GM03348 (cell line): ENCODE measurements at places on chromosomes 2 and 18.
A peak's percentile ranks its signal among the peaks of the same experiment; 100 is the strongest.

DNA sequence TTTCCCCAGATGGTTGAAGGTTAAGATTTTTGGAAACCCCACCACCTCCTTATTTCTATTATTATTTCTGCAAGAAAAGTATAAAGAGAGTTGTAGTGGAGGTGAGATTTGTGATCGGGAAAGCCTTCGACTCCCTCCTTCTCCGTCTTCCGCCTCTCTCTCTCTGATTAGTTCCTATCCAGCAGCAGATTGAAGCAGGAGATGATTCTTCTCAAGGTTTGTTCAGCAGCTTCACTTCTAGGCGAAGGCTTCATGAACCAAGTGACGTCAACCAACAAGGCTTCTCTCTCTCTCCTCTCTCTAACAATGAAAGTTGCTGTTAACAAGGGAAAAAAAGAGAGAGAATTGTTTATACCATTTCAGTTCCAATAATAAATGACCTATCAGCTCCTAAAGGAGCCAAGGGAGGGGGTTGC, at the start of gene BAZ2B:
Gene BAZ2B (minus strand): TSS at position 263 of the 416 bp plus-strand sequence. CDS start 137,829 bp downstream, outside the sequence.
- peak; percentile 63 for DNase-seq

DNA sequence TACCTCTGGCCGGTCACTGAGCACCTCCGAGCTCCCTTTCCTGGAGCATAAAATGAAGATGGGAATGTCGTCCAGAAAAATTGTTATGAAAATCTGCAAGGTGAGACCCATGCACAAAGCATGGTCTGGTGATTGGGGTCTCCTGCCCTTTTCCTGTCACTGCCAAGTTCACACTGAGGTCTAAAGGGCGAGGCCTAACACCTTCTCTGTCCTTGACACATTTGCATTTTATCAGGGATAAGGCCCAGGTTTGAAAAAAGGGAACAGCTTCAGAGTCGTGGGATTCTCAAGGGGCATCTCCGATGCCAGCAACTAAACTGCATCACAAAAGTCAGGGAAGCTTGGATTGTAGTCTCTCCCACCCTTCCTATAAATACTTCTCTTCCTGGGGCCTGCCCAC, 24.7 kb downstream of the GNAL start:
- DNase-seq = no peak

- DNase-seq = peak; percentile 49
These were observed 108.5 kb upstream of the COL5A2 start for GRCh38 chr2:189287982-189288521.

DNA sequence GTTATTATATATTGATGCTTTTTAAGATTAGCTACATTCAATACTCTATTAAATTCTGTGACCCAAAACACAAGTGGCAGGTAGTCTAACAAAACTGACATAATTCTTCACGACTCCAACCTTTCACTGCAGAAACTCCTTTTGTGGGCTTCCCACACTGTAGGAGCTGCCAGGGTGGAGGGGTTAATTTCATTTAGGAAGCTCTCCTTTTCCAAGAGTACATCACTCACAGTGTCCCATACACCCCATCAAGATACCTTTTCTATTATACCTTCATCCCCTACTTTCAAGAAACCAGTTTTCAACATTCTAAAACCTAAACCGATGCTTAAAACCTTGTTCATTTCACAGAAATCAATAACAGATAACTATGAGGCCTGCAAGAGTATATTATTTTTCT, 825 bp downstream of the THUMPD2 start:
- DNase-seq = peak; percentile 11

DNA sequence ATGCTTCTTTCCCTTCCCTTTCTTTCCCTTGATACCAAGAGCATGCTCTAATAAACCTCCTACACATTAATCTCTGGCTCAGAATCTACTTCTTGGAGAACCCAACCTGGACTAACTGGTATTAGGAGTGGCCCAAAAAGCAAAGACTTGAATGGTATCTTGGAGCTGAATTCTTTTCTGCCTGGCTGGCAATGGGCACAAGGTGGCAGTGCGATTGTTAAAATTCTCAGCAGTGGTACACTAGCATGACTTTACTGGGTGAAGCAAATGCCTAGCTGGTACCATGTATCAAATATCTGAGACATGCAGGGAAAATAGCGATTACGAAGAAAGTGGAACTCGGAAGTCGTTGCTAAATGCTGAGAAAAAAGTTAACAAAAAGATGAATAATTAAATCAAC, 376.1 kb downstream of the XIRP2 start:
- DNase-seq = no peak
